Thoracic aorta (tissue), 2 donors: ENCODE measurements at places on chromosomes 5 and 9. TPM values are rescaled to one million over a fixed set of nuclear protein-coding genes. Genes with fewer than 3 reads are reported as not detected.
A peak's percentile ranks its signal among the peaks of the same experiment; 100 is the strongest.

The ADAMTS2 gene
- total RNA-seq = 60.7 TPM

- no peak for DNase-seq
- no peaks in the 10 kb centered on the region for H3K27me3 ChIP-seq
- no peaks in the 10 kb centered on the region for H3K36me3 ChIP-seq
- no peak overlapping the region for H3K27ac ChIP-seq
- no peaks in the 10 kb centered on the region for H3K4me1 ChIP-seq
- no peak overlapping the region for H3K4me3 ChIP-seq
Observed at GRCh38 chr5:35237580-35238376, 7.5 kb upstream of the PRLR start.

The ARL10 gene
- 14.8 TPM for total RNA-seq

The ABCA1 gene
- 79.7 TPM for total RNA-seq

The PTGER4 gene
- total RNA-seq = 45.9 TPM

The CATSPER3 gene
- not detected for total RNA-seq

GRCh38 chr5:53424686-53425615 is 55.5 kb upstream of the FST start:
- H3K27me3 ChIP-seq = no peaks in the 10 kb centered on the region
- H3K4me3 ChIP-seq = peak overlapping the region; percentile 15
- DNase-seq = no peak
- no peaks in the 10 kb centered on the region for H3K36me3 ChIP-seq

DNA sequence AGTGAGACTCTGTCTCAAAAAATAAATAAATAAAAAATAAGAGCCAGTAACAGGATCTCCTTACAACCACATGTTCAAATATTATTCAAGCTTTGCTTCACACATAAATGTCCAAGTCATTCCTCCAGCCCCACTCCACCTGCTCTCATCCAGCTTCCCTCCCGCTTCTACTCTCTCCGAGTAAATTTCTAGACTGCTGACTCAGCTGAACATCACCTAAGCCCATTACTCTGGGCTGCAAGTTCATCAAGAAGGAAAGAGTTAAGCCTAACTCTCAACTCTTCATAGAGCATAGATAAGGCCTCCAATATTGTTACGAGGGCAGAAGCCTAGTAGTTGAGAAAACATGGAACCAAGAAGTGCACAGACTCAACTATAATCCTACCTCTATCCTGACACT is 300.2 kb downstream of the FBXL17 start:
- H3K4me3 ChIP-seq = no peak overlapping the region
- no peak overlapping the region for H3K27ac ChIP-seq
- no peaks in the 10 kb centered on the region for H3K27me3 ChIP-seq
- H3K36me3 ChIP-seq = no peaks in the 10 kb centered on the region
- DNase-seq = no peak

DNA sequence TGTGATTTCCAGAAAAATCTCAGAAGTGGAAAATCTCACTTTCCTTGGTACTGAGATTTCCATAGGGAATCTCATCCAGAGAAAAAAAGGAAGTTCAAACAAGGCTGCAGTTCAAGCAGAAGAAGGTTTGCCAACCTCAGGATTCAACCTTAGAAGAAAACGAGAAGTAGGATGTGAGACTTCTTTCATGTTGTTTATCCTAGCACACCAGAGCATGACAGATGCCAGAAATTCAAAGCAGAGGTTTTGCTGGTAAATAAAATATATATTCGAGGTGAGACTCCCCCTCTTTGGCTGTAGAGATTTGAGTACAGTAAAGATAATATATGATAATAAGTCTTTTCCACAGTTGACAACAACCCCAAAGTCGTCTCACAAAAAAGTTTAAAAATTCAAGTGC is 116.9 kb upstream of the SMC2 start:
- H3K36me3 ChIP-seq = no peaks in the 10 kb centered on the region
- H3K4me1 ChIP-seq = no peaks in the 10 kb centered on the region
- H3K27ac ChIP-seq = no peak overlapping the region
- no peaks in the 10 kb centered on the region for H3K27me3 ChIP-seq
- H3K4me3 ChIP-seq = no peak overlapping the region

- H3K27ac ChIP-seq = no peak overlapping the region
- no peaks in the 10 kb centered on the region for H3K27me3 ChIP-seq
- no peaks in the 10 kb centered on the region for H3K36me3 ChIP-seq
- no peak for DNase-seq
- H3K4me3 ChIP-seq = no peak overlapping the region
- H3K4me1 ChIP-seq = peaks cover 16% of the 10 kb centered on the region
Observed at GRCh38 chr5:6260846-6261245, 117.5 kb downstream of the MED10 start.

GRCh38 chr9:27548055-27548741 is 18.6 kb upstream of the MOB3B start:
- no peak overlapping the region for H3K27ac ChIP-seq
- no peaks in the 10 kb centered on the region for H3K27me3 ChIP-seq
- DNase-seq = no peak
- H3K36me3 ChIP-seq = no peaks in the 10 kb centered on the region

- DNase-seq = no peak
- no peak overlapping the region for H3K27ac ChIP-seq
- H3K4me3 ChIP-seq = no peak overlapping the region
- H3K4me1 ChIP-seq = peaks cover 89% of the 10 kb centered on the region
Observed at GRCh38 chr9:134060546-134060945, 7.3 kb downstream of the BRD3 start.

GRCh38 chr9:131713016-131713415 is 26.9 kb downstream of the RAPGEF1 start:
- no peak for DNase-seq
- H3K27ac ChIP-seq = peak overlapping the region; percentile 80
- H3K27me3 ChIP-seq = no peaks in the 10 kb centered on the region
- no peaks in the 10 kb centered on the region for H3K36me3 ChIP-seq
- H3K4me3 ChIP-seq = no peak overlapping the region

DNA sequence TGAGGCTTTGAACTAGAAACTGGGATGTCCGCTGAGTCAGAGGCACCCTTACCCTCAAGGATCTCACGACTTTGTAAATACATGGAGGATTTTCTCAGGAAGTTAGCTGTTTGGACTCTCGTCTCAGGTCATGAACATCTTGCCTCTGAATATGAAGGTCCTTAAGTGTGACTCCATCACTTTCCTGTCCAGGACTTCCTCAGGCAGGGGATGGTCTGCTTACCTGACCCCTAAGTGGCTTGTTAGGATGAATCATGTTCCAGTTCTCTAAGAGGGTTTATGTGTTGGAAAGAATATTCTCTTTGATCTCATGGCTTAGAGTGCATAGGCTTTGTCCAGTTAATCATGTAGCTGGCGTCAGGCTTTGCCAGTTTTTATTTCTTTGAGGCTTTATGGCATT is 511.7 kb upstream of the KLF4 start:
- no peaks in the 10 kb centered on the region for H3K4me1 ChIP-seq
- H3K4me3 ChIP-seq = no peak overlapping the region
- H3K27me3 ChIP-seq = no peaks in the 10 kb centered on the region
- H3K36me3 ChIP-seq = no peaks in the 10 kb centered on the region
- no peak for DNase-seq

The SCGB3A2 gene
- total RNA-seq = not detected

The SGCD gene
- total RNA-seq = 20.4 TPM

- H3K36me3 ChIP-seq = no peaks in the 10 kb centered on the region
- no peak for DNase-seq
Observed at GRCh38 chr9:35164711-35165110, 2.9 kb downstream of the UNC13B start.
